Activated T-helper 9 cell treated with anti-CD3 and anti-CD28 coated beads, Interleukin-2, amount 50 U/mL, for 16 hours (primary cell): ENCODE measurements at places on chromosomes 11 and 22.

DNA sequence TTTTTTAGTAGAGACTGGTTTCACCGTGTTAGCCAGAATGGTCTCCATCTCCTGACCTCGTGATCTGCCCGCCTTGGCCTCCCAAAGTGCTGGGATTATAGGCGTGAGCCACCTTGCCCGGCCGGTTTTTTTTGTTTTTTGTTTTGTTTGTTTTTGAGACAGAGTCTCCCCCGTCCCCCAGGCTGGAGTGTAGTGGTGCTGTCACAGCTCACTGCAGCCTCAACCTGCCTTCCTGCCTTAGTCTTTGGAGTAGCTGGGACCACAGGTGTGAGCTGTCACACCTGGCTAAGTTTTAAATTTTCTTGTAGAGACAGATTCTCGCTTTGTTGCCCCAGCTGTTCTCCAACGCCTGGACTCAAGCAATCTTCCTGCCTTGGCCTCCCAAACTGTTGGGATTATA, 3.2 kb downstream of the PPIL2 start:
- no peak for DNase-seq

DNA sequence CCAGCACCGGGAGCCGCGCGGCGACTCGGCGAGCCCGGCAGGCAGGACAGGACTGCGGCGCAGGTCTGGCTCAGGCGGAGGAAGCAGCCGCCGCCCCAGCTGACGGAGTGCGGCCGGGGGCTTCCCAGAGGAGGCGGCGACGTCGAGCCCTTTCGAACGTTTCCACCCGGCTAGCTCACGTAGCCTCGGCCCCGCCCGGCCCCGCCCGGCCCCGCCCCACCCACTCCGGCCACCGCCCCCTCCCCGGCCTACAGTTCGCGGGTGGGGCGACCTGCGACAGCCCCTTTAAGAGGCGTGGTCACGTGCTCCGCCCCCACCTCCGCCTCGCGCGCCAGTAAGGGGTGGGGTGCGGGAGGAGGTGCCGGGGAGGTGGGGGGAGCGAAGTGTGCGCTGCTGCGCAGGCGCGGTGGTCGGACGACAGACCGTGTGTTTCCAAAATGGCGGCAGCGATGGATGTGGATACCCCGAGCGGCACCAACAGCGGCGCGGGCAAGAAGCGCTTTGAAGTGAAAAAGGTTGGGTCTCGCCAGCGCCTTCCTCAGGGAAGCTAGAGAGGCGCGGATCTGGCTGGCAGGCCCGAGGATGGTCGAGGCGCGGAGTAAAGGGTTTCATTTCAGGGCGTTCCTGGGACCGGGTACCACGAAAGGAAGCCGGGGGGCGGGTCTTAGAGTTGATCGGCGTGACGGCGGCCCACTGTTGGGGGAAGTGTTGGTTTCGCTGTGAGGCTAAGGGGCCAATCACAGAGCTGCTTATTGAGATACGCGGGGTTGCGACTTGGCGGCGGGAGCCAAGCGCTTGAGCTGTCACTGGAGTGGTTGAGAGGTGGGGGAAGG, at the start of gene RBX1:
TSS of gene RBX1 (plus strand) at position 417 of the 833 bp plus-strand sequence. CDS start at position 438, 21 bp downstream.
- DNase-seq, result peak; percentile 98

- no peak for DNase-seq
These were observed 25.2 kb upstream of the CCND1 start for GRCh38 chr11:69615545-69616278.

GRCh38 chr11:67262731-67263675, 3.3 kb upstream of the GRK2 start:
- DNase-seq, result peak; percentile 61

- no peak for DNase-seq
These were observed 72.7 kb upstream of the TTC12 start for GRCh38 chr11:113241636-113242054.
